GM20000 (cell line): ENCODE measurements at places on chromosomes 11 and 22.
A peak's percentile ranks its signal among the peaks of the same experiment; 100 is the strongest.

DNA sequence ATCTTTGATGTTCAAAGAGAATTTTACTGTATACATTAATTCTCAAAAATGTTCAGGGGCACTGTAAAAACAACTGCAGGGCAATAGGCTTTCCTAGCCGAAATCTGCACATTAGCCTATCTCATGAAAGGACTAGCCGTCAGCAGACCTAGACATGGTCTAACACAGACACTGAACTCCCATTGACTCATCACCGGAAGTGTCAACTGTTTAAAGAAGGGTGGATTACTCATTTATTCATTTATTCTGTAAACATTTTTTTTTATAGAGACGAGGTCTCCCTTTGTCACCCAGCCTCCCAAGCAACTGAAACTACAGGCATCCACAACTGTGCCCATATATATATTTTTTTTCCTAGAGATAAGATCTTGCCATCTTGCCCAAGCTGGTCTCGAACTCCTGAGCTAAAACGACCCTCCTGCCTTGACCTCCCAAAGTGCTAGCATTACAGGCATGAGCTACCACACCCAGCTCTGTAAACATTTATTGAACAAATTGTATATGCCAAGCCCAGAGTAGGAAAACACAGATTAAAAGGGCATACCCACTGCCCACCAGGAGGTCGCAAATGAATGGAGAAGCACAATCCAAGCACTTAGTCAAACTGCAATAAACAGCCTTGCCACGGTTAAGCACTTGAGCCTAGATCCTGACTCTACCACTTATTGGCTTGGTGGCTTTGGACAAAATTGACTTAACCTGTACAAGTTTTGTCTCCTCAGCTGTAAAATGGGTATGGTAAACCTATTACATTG lies 26.6 kb downstream of the RAB30 start:
- peak; percentile 37 for DNase-seq

GRCh38 chr11:114399490-114400215 lies 658 bp downstream of the C11orf71 start:
- no peak for DNase-seq

DNA sequence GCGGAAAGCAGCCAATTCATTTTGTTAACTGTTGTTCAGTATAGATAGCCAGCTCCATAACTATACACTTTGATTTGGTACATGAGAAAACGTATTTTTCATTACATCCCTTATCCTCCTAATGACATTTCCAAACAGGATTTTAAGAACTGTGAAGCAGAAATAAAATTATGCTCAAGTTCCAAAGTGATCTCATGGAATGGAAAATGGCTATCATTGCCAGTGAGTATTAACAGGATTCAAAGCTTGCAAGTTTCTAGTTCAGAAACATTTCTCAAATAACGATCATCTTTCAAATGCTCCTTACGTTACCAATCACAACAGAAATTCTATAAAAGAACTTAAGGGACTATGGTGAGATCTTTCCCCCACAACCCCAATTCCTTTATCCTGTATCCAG lies 53.7 kb downstream of the CADM1 start:
- no peak for DNase-seq

DNA sequence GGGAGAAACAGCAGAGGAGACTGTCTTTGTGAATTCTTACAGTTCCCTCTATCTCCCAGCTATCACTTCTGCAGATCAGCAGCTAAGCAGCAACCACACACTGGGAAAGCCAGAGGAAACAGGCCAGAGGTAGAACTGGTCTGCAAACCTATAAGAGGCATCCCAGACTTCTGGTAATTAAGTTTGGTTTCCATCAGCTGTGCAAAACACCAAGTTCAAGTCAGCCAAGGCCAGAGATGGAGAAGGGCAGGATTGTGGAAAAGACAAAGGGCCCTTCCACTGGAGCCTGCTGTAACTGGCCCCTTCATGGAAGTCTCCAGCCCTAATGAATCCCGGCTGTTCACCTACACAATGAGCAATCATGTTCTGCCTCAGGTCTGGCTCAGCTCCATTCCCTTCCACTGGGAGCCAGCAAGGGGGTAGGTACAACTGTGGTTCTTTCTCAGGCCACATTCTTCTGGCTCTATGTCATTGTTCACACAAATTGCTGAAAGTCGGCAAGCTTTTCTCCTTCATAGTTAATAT lies 4.6 kb upstream of the PAMR1 start:
- DNase-seq = no peak

DNA sequence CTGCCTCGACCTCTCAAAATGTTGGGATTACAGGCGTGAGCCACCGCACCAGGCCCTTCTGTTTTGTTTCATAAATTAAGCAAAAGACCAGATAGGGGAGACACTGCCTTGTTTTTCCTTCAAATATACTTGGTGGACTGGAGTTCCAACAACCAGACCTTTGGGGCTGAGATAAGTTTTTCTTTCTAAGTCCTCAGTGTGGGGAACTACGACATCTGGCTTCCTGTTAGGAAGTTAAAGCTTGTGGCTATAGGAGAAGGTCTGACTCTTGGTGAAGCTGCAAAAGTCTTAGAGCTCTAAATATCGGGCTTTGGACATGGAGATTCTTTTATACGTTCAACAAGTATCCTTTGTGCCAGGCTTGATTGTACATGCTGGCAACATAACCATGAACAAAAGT lies 64.1 kb upstream of the EED start:
- no peak for DNase-seq

GRCh38 chr11:27496461-27496860 lies 10.1 kb downstream of the LIN7C start:
- DNase-seq = no peak

DNA sequence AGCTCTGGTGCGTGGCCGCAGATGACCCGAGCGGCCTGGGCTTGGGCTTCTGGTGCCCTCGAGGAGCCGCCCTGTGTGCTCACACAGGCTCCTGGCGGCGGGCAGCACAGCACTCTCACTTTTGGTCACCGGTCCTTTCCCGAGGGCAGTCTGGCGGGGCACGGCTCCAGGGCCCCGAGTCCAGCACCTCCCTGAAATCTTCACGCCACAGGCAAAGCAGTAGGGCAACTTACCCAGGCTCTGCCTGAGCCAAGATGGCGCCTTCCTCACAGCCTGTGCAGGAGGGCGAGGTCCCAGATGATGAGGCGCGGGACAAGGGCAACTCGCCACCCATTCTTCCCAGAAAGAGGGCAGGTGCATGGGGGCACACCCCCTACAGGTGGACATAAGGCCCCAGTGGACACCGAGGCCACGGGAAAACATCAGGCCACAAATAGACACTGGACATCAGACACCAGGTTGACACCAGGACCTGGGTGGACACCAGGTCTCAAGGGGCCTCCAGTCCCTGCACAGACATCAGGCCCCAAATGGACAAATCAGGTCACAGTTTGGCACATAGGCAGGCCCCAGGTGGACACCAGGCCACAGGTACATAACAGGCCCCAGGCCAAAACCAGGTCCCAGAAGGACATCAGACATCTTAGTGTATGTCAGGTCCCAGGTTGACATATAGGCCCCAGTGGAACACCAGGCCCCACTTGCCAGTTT lies 57.6 kb upstream of the SEPTIN5 start:
- no peak for DNase-seq

GRCh38 chr11:76073724-76074123 lies 132.6 kb downstream of the WNT11 start:
- DNase-seq = no peak

DNA sequence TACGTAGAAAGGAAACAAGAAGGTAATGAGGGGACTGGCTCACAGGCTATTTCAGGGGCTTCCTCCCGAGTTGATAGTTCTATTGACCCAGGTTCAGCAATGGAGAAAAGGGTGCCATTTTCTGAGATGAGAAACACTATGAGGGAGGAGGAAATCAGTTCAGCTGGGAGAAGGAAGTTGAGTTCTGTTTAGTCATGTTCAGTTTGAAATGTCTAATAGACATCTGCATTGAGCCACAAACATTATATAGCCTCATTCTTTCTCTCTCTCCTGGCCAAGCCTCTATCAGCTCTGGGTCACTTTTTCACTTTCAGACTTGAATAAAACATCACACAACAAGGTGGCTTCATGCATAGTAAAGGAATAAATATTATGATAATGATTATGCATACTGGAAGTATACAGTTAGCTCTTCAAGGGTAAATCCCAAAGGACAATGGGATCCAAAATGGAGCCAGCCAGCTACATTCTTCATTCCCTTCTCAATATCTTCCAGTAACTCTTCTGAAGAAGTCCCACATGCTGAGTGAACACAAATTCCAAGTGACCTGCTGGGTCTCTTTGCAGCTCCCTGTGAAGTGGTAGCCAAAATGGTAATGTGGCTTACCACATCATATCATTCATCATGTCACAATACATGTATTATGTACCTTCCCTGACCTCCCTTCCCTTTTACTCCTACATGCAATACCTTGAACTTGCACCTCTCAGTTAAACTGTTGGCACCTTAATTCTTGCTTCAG lies 80.9 kb upstream of the CD44 start:
- DNase-seq = no peak

- no peak for DNase-seq
Observed at GRCh38 chr11:28581286-28582242, 473.4 kb downstream of the METTL15 start.

- peak; percentile 23 for DNase-seq
Observed at GRCh38 chr11:17244046-17244445, 32.5 kb upstream of the NUCB2 start.

DNA sequence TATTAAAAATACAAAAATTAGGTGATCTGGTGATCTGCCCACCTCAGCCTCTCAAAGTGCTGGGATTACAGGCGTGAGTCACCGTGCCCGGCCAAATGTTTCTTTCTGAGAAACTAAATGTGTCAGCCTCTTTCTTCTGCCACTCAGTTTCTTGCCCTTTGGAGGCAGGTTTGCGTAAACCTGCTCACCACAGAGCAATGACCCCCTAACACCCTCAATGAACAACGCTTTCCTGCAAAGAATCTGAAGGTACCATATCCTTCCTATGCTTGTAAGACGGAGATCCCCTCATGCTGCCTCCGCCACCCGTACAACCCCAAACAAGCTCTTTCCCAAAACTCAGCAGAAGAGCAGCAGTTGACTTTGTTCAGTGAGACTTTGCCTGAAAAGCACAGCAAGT lies 38.7 kb upstream of the TTLL12 start:
- DNase-seq = no peak

- no peak for DNase-seq
Observed at GRCh38 chr11:75570559-75571139, 8.6 kb downstream of the SERPINH1 start.

DNA sequence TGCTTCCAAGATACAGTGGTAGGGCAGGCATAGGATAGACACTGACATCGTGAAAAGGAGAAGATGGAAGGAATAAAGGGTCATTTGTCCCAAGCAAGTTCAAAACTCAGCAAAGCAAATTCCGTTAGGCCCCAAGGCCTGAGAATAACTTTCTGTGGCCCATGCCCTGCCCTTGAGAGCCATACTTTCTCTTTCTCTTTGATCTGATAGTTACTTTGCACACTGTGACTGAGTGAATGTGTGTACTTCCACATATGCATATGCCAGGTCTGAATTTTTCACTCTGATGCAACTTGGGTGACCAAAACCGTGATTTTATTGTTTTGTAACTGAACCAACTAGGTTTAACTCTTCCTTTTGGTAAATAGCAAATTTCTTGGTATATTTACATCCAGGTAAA lies 371.5 kb downstream of the RAB38 start:
- DNase-seq = no peak

DNA sequence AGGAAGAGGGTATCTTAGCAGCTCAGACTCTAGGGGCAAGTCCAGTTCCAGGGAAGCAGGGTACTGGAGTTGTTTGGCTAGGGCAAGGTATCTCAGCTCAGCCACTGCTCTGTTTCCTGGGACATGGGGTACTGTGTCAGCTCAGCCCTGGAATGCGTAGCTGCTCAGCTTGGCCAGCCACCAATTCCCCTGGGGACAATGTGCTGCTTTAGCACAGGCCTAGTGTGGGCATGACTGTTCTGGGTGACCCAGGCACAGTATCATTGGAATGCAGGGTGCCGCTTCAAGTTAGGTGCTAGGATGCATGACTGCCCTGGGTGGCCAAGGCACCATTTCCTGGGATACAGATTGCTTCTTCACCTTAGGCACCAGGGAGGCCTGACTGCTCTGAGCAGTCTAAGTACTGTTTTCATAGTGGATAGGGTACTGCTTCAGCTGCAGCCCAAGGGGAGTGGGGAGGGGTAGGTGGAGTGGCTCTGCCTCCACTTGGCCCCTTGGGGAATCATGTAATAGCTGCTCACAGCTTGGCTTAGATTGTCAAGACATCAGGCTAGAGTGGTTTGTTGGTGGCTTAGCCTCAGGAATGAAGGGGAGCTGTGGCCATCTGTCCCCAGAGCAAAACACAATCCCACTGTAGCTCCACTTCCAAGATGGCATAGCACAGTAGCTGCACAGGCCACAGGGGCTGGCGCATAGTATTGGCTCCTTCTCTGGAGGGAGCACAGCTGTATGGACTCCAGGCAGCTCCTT lies 36.0 kb downstream of the MADD start:
- DNase-seq = no peak

- no peak for DNase-seq
Observed at GRCh38 chr22:46862418-46863324, 100.2 kb downstream of the TBC1D22A start.

GRCh38 chr22:28674121-28674563 lies 5.5 kb downstream of the TTC28 start:
- DNase-seq = peak; percentile 72

- peak; percentile 68 for DNase-seq
Observed at GRCh38 chr11:14237444-14237961, 121.5 kb downstream of the RRAS2 start.

- DNase-seq = no peak
Observed at GRCh38 chr22:35995348-35995747, 33.3 kb downstream of the RBFOX2 start.

DNA sequence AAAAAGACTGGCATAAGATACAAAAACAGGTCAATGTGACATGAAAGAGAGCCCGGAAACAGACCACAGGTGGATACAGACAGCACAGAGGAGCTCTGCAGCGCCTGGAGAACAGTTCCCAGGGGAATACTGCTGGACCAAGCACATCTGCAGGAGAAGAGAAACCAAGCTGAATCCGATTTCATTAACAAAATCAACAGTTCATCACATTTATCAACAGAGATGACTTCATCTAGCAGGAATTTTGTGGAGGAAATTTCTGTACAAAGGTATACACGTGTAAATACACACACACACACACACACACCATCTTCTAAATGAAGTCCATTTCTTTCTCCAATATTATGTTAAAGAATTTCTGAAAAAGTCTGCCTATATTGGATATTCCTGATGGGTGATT lies 17.1 kb downstream of the YPEL1 start:
- DNase-seq = no peak

DNA sequence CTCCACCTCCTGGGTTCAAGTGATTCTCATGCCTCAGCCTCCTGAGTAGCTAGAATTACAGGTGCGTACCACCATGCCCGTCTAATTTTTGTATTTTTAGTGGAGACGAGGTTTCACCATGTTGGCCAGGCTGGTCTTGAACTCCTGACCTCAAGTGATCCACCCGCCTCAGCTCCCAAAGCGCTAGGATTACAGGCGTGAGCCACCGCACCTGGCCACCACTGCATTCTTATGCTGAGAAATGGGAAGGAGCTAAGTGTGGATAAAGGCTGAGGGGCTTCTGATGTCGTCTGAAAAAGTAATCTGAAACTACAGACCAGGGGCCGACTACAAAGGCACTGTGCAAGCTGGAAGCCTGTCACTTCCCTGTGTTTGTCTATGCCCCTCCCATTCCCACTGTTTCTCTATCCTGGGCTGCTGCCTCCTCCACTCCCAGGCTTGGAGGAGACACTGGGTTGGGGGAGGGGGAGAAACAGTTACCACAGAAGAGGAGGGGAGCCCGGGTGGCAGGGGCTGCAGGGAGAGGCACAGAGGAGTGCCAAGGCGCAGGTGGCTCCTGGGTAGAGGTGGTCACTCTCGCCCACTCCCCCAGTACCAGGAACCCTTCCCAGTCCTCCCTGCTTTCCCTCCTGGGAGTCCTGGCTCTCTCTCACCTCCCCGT lies 2.9 kb upstream of the MTA2 start:
- DNase-seq = no peak
